ENCODE measurements at places on chromosomes 3 and 15.

DNA sequence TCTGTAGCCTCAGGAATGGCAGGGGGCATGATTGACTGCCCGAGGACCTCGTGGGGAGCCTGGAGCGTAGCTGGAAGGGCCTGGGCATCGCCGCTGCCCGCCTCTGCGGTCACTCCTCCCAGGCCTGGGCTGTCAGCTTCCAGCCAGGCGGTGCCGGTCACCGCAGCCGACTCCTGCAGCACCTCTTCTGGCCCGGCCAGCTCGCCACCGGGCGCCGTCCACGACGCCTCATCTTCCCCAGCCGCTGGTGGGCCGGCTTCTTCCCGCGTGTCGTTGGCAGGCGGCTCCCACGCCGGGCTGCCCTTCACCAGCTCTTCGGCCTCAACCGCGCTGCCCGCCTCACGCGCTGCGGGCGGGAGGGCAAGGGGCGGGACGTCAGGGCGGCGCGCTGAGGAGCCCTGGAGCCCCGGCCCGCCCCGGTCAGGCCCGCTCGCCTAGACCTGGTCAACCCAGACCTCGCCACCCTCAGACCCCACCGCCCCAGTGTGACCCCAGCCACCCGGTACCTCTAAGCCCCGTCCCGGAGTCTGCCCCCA lies 1.0 kb downstream of the CSPG5 start:
- DNase-seq, result no peak

GRCh38 chr3:81776643-81777042 lies 15.2 kb upstream of the GBE1 start:
- DNase-seq, result no peak

- DNase-seq, result no peak
Measured at GRCh38 chr3:171936191-171936841, 93.2 kb downstream of the TMEM212 start.

GRCh38 chr15:58115692-58116091 lies 22.5 kb upstream of the AQP9 start:
- no peak for DNase-seq

DNA sequence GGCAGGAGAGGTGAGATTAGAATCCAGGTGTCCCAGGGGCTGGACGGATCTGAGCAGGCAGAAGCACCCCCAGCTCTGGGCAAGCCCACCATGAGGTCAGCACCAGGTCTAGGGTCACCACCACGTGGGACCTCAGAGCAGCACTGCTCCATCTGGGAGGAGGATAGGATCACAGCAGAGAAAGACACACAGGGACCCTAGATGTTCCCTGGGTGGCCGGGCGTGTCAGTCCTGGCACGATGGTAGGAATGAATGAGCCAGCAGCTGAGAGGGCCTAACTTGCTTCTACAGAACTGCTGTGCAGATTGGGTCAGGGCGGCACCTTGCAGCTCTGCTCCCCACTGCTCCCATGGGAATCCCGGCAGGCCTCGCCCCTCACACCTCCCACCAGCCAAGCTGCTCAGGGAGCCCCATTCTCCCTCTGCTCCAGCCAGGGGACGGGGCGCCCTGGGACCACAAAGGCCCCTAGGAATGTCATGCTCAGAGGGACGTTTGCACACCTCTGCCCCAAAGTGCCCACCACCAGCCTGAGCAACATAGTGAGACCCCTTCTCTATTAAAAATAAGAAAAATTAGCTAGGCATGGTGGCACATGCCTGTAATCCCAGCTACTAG lies 66.3 kb downstream of the ZNF445 start:
- DNase-seq, result no peak

DNA sequence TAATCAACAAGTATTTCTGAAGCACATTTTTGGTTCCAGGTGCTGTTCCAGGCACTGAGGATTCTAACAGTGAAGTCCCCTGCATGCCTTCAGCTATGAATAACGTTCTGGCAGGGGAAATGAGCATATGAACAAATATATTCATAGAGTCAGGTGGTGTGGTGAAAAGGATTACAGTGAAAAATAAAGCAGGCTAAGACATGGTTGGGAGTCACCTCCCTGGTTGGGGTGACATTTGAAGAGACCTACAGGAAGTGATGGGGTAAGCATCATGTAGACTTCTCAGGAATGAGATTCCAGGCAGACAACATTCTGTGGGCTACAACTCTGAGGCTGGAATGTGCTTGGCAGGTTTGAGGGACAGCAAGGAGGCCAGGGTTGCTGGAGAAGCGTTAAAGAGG lies 15.0 kb downstream of the FRMD4B start:
- DNase-seq, result no peak

DNA sequence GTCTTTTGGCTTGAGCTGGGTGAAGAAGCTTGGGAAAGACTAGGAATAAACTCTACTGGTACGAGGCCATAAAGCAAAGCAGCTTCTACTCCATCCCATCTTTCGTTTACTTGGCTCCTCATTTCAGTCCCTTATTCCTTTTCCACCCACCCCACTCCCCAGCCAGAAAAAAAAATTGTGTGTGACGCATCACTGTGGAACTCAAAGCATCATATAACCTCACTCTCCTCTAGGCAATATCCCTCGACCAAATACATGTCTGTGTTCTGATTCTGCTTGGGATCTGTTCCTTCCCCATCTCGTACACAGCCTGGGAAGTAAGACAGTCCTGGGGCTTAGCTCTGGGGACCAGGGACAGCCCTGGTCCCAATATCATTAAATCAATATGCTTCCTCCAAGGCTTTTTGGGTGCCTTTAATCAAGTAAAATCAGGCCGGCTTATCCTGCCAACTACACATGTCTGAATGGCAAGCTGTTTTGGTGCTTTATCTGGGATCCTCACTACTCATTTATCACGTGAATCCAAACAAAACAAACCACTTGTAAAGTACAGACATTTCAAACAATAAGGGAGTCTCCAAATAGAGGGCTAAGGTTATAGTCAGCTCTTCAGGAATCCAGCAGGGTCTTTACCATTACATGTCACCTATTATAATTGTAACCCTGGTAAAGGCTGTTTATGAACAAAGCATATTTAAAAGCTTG lies 74.9 kb upstream of the ZBED2 start:
- DNase-seq, result no peak

- no peak for DNase-seq
Measured at GRCh38 chr15:85839643-85840042, 44.9 kb upstream of the KLHL25 start.

- DNase-seq, result peak; percentile 31
Measured at GRCh38 chr3:52317208-52318000, 1.3 kb downstream of the DNAH1 start.

GRCh38 chr3:159650726-159651125 lies 337.9 kb upstream of the IL12A start:
- DNase-seq, result no peak

GRCh38 chr3:169022457-169022856 lies 641.1 kb downstream of the MECOM start:
- DNase-seq, result no peak

DNA sequence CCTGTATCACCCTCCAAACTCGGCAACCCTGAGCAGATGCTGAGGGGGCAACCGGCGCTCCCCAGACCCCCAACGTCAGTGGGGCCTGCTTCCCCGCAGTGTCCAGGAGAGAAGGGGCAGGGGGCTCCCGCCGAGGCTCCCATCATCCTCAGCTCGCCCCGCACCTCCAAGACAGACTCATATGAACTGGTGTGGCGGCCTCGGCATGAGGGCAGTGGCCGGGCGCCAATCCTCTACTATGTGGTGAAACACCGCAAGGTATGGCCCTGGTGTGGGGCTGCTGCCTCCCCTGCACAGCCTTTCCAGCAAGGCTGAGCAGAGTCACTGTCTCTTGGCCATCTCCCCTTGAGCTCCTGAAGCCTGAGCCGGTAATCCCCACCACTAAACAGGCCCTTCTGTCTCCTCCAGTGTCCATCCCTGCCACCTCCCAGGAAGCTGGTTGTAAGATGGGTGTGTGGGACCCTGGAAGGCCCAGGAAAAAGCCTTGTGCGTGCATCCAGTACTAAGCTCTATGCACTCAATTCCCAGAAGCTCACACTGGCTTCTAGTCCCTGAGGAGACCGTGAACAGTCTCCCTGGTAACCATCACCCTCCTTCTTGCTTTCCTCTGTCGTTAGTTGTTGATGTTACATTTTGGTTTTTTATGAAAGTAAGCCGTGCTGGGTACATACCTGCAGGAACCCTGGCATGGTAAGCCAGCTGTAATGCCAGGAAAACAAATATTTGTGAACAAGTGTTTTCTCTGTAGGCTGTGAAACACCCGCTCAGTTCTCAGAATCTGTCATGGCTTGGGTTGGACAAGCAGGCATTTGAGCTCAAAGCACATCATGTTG lies 63.3 kb downstream of the BOC start:
- DNase-seq, result no peak

GRCh38 chr3:149145974-149146373 lies 16.5 kb downstream of the HPS3 start:
- DNase-seq, result no peak

GRCh38 chr3:128372281-128372680 lies 94.4 kb downstream of the DNAJB8 start:
- DNase-seq, result no peak

- DNase-seq, result no peak
Measured at GRCh38 chr3:110293660-110294059, 778.0 kb upstream of the NECTIN3 start.
